ENCODE measurements at places on chromosomes 7 and 10.
A peak's percentile ranks its signal among the peaks of the same experiment; 100 is the strongest.

DNA sequence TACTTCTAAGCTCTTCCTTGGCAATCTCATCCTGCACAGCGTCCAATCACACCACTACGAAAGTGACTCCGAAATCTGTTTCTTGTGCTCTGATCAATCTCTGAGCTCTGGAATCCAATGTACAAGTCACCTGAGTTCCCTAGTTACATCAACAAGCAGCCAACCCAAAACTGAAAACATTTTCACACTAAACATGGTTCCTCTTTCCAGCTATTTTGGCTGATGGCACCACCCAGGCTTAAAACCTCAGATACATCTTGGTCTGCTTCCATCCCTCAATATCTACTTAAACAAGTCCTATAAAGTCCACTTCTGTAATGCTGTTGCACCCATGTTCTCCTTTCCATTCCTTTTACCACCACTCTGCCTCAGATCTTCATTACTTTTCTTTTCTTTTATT lies 3.6 kb downstream of the BLOC1S2 start:
- DNase-seq = no peak

DNA sequence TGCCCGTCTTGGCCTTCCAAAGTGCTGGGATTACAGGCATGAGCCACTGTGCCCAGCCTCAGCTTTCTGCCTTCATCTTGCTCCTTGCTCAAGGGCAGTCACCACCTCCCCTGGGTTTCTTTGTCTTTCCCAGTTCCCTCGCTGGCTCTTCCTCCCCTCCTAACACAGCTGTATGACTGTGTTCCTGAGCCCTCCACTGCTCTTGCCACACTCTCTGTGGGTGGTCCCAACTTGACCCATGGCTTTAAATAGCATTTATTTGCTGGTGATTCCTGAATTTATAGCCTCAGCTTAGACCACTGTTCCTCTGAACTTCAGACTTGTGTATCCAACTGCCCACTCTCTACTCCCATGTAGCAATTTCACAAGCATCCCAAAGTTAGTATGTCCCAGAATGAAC lies 181.3 kb downstream of the BAMBI start:
- DNase-seq = no peak

- no peak for DNase-seq
Measured at GRCh38 chr7:44099669-44100068, 4.5 kb upstream of the AEBP1 start.

DNA sequence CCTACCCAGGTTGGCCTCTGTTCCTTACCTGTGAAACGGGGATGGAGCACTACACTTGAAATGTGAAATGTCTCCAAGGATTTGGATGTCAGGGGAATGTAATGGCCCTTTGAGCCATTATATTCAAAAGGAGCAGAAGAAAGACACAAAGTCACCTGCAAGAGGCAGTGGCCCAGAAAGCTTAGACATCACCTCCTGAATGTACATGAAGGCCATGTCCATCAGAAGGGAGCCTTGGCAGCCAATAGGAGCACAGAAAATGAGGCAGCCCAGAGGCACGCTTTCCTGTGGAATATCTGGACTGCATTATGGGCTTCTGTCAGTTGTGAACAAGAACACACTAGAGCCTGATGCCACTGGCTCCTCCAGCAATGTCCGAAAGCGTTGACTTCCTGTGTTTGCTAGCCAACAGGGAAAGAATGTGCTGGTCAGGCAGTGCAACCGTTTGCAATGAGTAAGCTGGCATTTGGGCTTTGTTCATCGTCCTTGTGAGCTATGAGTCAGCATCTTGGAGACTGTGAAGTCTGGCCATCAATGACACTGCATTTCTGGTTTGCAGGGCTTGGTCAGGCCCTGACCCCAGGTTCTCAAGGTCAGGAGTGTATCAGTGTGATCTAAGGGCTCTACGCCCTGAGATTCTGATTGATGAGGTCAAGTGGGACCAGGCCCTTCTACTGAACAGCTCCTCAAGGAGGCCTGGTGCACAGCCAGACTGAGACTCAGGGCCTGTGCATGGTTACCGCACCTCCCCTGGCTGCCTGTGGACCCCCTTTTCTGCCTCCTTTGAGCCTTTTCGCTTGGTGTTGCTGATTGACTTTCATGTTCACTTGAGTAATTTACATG lies 222.4 kb downstream of the RPS24 start:
- peak; percentile 82 for DNase-seq

DNA sequence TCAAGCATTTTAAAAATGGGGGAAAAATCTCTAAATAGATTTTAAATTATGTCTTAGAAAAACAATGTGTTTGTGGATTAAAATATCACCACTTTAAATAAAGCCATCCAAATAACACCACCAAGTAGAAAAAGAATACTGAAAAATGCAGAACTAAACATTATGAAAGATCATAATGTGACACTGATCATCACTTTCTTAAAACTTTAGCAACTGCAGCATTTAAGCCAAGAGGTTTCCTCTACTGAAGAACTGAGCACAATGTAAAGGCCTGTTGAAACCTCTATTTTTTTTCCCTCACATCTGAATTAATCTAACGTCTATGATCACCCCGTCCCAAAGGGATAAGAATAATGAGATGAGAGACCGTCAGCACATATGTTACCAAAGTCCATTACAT lies 18.6 kb downstream of the MINDY3 start:
- no peak for DNase-seq

DNA sequence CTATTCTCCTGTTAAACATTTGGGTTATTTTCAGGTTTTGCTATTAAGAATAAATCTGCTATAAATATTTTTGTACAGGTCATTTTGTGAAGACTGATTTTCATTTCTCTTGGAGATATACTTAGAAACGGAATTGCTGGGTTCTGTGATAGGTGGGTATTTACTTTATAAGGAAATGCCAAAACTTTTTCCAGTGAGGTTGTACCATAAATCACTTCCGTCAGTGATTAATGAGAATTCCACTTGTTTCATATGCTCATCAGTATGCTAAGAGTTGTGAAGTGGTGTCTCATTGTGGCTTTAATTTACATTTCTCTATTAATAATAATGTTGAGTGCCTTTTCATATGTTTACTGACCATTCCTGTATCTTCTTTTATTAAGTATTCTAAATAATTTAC lies 84.0 kb upstream of the KLF14 start:
- no peak for DNase-seq

DNA sequence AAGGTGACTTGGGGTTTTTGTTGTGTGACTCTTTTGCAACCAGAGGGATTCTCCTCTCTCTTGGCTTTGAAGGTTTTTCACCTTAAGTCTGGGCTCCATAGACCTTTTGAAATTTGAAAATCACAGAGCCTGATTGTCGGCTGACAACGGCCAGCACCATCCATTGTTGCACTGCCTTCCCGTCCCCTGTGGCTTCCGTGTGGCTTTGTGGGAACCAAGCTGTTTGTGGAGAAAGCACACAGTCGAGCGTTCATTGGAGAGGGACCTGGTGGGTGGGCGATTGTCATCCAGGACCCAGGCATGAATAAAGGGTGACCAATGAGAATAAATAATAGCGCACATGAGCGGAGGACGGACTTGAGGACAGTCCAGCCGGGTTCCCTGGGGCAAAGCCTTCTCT lies 7.4 kb upstream of the RAMP3 start:
- no peak for DNase-seq

GRCh38 chr7:1455241-1455939 lies 3.9 kb downstream of the MICALL2 start:
- peak; percentile 63 for DNase-seq

DNA sequence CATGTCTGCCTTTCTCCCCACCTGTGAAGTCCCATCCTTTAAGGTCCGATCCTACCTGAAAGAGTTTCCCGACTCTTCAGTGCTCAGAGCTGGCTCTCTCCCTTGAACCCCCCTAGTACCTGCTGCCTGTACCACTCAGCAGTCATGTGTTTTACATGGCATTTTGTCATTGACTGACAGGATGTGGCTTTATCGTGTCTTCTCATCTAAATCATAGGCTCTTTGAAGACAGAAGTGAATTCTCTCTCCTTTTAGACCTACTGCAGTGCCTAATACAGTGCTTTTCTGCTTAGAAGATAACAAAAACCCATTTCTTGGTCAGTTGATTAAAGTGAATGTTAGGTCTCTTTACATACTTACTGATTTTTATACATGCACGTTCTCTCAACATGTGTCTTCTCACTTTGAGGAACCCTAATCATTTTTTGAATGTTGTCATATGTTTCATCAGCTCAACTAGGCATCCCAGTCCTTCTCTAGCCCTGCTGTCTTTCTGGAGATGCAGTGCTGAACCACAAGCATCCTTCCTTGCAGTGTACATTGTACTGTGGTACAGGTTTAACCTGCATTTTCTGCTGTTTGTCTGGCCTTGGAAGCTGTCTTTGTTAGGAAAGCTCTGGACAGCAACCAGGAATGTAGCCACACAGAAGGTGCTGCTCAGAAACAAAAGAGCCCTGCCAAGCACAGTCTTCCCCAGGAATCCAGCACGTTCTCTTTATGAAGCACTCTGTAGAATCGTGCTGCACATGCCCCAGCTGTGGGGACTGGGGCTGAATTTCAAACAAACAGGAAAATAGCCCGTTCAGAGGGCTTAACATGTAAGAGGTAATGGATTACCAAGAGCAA lies 28.1 kb upstream of the LRRC4 start:
- DNase-seq = no peak

DNA sequence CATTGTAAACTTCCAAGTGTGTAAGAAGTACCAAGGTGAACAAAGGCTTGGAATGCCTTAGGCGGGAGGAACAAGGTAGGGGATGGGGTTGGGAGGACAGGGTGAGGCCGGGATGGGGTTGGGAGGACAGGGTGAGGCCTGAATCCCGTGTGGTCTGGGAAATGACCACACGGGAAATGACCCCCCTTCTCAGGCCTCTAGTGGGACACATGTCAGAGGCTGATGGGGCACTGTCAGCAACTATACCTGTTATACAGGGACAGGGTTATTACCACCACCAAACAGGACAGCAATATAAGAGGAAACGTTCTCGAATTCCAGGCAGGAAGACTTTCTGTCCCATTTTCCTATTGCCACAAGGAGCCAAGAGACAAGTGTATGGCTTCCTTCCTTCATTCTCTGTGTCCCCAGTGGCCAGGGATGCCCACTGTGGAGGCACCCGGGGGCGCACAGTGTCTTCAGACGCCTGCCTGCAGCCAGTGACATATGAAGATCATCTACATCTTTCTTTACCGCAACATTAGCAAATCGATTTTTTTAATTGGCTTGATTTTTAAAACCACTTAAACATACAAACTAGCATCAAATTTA lies 1.3 kb downstream of the MKI67 start:
- DNase-seq = no peak

- DNase-seq = no peak
Measured at GRCh38 chr10:120335553-120335952, 121.5 kb upstream of the PLPP4 start.

- DNase-seq = no peak
Measured at GRCh38 chr7:103325744-103326143, 18.8 kb downstream of the DNAJC2 start.

- DNase-seq = no peak
Measured at GRCh38 chr10:49784681-49785080, 22.6 kb upstream of the OGDHL start.

DNA sequence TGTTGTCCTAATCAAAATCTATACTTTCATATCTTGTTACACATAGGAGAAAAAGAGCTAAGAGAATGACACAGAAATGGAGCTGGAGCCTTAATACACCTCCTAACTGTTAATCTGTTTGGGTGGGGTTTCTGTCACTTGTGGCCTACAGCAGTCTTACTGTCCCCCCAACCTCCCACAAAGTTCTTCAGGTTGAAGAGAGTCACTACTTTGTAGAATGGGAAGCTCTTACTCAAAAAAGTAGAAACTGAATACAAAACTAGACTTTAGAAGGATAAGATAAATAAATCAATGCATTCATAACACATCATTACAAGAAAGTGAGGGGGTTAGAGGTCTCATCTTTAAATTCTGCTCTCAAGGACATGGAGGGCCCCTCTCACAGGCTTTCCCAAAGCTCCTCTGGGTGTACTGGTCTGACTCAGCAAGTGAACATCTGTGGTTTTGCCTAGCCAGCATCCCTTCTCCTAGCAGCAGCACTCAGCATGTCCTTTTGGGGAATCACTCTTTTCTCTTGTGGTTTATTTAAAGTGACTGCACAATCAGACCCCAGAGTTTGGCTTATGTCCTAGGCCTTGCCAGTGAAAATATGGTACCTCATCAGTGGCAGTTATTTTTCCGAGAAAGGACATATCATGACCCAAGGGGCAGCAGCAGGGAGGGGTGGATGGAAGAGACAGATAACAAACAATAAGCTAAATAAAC lies 2.0 kb upstream of the BLVRA start:
- DNase-seq = no peak

DNA sequence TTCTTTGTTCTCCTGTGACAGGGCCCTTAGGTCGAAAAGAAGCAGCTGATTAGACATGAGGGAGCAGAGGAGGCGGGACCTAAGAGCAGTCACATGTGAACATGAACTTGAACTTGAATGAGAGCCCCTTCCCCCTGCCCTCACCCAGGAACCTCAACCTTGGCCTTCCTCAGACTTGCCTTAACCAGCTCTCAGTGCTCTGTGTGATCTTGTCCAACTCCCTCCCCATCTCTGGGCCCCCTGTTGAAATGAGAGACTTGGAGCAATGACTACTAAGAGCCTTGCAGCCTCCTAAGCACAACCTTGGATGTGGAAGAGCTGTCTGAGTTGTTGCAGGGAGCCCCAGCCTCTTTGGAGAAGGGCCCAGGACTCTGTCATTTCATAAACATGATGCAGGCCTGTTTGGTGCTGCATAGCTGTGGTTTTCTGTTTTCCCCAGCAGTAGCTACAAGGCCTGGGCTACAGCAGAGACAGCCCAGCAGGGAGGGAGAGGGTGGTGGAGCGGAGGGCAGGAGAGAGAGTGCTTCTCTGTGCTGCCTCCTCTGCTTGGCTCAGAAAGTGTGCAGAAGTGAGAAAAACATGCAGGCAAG lies 123.9 kb upstream of the ZMIZ1 start:
- DNase-seq = no peak

GRCh38 chr7:42426163-42426562 lies 189.2 kb upstream of the GLI3 start:
- DNase-seq = no peak

GRCh38 chr10:132838346-132838970 lies 52.5 kb upstream of the NKX6-2 start:
- DNase-seq = no peak

GRCh38 chr7:17611611-17612010 lies 313.2 kb downstream of the AHR start:
- DNase-seq = no peak

DNA sequence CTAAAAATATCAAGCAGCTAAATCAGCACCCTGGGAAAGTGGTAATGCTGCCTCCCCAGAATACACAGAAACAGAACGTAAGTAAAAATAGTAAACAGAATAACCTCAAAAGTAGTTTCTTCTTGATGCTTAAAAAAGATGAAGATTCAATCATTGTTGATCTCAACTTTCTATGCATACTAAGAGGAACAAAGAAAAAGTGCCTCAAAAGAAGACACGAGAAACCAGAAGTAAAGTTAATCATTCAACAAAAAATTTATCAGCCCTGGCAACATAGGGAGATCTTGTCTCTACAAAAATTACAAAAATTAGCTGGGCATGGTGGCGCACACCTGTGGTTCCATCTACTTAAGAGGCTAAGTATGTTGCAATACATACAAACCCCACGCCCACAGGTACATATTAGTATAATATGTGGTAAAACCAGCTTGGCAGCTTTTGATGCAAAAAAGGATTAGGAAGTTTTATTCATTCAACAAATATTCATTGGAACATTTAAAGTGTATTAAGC lies 153.7 kb downstream of the NRBF2 start:
- no peak for DNase-seq

- DNase-seq = no peak
Measured at GRCh38 chr10:1546431-1547110, 190.8 kb downstream of the ADARB2 start.

- peak; percentile 28 for DNase-seq
Measured at GRCh38 chr10:34252111-34252510, 563.0 kb downstream of the PARD3 start.

Measured in HCT116 (cell line).